ENCODE measurements at places on chromosomes 6 and 20. TPM values are rescaled to one million over a fixed set of nuclear protein-coding genes. Genes with fewer than 3 reads are reported as not detected.

The SLC35B2 gene
- 27.4 TPM for total RNA-seq

DNA sequence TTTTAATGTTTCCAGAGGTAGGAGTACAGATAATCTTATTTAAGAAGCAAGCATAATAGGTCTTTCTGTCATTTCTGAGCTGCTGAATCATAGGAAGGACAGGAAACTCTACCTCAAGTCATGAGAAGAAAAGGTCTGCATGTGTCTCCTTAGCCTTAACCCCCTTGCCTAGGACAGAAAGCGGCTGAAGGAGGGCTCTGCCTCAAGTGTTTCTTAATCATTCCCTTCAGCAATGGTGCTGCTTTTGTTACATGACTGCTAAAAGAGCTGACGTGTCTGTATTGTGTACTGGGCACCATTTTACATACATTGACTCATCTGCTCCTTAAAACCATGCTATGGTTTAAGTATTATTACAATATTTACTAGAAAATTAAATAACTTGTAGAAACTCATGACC, 564.0 kb upstream of the AGPAT4 start:
- no peak for DNase-seq

DNA sequence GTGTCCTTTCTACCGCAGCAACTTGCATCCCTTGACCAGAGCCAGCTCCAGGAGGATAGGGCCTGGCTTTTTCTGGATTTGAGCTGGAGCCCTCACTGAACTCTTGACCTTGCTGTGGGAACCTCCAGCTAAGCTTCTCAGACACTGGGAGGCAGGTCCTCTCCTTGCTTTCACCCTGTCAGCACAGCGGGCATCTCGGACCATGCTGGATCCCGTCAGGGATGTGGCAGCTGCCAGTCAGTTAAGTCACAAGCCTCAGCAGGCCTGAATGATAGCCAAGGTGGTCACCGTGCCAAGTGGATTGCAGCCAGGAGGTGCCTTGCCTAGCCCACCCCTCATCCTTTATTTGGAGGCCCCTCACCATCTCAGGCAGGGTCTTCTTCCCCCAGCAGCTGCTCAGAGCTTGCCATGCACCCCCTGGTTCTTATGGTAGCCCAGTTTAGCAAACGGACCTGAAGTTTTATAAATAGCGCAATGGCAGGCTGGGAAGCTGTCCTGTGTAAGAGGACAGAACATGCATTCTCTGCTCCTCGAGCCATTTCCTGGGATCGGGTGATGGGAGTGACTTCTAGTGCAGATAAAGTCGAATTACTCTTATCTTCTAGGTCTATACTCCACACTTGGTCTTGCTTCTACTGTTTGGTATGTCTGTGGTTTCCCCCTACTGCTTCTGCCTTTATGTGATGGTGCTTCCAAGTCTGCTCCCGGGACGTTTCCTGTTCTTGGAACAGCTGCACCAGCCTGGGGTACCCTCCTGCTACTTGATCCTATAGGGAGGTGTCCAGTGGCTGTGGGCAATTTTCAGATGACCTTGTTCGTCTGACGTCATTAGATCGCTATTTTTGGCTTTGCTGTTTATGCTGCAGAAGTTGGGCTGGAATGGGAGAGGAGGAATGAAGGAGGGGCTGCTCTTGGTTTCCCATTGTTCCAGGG, 7.1 kb upstream of the MYLK2 start:
- no peak for DNase-seq

DNA sequence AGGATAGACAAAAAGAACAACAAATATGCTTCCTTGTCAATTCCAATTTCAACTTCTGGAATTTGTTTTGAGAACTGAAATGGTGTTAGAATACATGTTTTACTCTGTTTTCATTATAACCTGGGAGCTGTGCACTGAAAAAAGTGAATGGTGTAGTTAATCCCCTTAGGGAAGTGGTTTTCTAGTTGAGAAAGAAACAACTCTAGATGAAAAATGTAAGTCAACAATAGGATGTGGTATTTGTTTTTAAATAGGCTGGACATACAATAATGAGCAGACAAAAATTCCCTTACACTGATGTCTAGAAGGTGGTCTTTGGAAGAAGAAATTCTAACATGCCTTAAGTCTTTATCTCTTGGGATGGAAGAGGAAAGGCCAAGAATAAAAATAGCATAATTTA, 59.9 kb upstream of the TINAG start:
- DNase-seq: no peak

DNA sequence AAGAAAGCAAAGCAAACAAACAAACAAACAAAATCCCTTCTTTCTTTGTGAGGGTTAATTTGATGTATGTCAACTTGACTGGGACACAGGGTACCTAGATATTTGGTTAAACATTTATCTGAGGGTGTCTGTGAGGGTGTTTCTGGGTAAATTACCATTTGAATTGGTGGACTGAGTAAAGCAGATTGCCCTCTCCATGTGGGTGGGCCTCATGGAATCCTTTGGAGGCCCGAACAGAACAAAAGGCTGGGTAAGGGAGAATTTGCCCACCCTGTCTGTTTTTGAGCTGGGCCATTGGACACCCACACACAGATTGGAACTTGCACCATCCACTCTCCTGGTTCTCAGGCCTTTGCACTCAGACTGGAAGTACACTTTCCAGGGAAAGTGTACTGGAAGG, 628.8 kb upstream of the CITED2 start:
- no peak for DNase-seq

GRCh38 chr6:63533026-63533425, 39.3 kb upstream of the LOC128125822 start:
- DNase-seq: no peak

- no peak for DNase-seq
Observed at GRCh38 chr6:27669624-27670301, 196.9 kb upstream of the ZNF184 start.

GRCh38 chr20:32474967-32475811, 109.9 kb downstream of the NOL4L start:
- peak; percentile 96 for DNase-seq

DNA sequence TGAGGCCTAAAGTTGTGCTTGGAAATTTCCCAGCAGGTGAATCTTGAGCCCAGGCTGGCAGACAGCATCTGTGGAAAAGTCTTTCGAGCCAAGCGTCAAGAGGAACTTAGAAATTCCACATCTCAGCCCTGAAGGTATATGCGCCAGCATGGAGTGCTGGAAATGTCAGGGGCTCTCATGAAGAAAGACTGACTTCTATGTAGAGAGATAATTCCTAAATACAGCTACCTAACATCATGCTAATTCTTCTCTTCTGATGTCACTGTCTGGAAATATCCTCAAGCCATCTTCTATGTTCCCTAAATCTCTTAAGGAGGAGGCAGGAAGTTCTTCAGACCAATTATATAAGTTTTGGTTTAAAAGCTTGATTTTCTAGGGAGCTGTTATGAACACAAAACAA, 492.4 kb upstream of the MARCKS start:
- no peak for DNase-seq

The OR2B6 gene
- not detected for total RNA-seq

The IMPG1 gene
- not detected for total RNA-seq

GRCh38 chr20:64037498-64038213, 1.7 kb downstream of the C20orf204 start:
- DNase-seq: no peak

- DNase-seq: no peak
Observed at GRCh38 chr6:121603486-121603885, 168.0 kb downstream of the GJA1 start.

The HDGFL1 gene
- total RNA-seq: not detected

DNA sequence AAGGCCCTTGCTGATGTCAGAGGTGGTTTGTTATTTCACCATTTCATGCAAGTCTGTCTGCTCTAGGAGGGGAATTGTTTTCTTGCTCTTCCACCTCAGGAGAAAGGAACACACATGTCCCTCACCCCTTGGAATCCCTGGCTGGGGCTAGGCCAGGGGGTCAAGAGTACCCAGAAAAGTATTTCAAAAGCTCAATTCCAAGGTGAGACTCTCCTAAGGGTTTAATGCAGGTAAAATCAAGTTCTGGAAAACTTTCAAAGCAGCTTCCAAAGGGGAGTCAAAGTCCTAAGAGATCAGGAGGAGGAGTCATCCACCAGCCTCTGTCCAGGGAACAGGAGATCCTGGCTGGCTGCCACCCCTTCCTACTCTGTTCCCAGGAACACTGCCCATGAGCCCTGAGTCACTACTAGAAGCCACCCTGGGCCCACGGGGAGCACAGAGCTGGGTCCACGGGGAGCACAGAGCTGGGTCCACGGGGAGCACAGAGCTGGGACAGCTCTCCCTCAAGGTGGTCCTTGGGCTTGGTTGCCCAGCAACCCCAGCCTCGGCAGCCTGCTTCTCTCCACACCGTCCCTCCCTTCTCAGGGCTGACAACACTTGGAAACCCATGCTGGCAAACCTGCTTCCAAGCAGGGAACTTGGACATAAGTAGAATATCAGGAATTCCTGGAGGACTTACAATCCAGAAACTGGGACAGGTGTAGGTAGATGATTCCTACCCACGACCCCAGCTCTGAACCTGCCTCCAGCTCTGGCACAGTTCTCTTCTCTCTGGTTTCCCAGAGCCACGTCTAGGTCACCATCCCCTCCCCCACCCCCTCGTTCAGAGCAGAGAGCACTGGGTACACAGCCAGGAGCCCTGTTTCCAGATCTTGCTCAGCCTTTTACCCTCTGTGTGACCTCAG, 35.3 kb upstream of the CDKN1A start:
- peak; percentile 92 for DNase-seq

DNA sequence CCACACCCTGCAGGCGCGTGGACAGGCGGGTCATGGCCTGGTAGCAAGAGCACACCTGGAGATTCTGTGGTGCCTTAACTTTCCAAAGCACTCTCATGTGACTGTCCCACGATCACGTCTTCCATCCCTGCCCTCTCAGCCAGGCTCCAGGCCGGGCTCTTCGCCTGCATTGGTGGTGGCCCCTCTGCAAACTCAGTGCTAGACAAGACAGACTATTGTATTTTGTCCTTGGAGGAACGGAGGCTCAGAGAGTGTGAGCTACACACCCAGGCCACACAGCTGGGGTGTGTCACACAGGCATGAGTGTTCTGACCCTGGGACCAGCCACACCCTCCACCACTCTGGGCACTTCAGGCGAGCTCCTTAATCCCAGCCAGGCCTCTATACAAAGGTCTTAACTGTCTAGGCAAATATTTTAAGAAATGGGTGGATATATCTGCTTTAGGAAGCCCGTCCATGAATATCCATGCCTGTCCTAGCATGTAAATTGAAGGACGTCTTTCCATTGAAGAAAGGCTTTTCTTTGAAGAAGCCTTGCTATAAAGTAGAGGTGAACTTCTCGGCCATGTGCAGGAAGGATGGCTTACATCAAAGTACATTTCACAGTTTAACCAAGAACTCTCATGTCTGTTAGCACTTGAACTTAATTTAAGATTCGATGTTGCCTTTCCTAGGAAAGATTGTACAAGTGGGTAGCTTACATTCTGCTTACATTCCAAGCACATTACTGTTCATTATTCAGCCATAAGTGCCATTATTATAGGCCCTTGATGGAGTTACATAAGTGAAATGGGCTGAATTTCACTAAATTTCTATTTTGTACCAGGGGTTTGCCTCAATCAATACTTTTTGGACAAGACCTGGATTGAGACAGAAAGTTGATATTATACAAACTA, 263.9 kb downstream of the DLL1 start:
- DNase-seq: peak; percentile 62

- DNase-seq: no peak
Observed at GRCh38 chr20:3383878-3384495, 23.5 kb downstream of the DNAAF9 start.

- DNase-seq: no peak
Observed at GRCh38 chr6:49325891-49326290, 137.2 kb downstream of the MMUT start.

The CLVS2 gene
- total RNA-seq: not detected

The MAP3K7 gene
- total RNA-seq: 20.7 TPM

The MCCD1 gene
- total RNA-seq: not detected

DNA sequence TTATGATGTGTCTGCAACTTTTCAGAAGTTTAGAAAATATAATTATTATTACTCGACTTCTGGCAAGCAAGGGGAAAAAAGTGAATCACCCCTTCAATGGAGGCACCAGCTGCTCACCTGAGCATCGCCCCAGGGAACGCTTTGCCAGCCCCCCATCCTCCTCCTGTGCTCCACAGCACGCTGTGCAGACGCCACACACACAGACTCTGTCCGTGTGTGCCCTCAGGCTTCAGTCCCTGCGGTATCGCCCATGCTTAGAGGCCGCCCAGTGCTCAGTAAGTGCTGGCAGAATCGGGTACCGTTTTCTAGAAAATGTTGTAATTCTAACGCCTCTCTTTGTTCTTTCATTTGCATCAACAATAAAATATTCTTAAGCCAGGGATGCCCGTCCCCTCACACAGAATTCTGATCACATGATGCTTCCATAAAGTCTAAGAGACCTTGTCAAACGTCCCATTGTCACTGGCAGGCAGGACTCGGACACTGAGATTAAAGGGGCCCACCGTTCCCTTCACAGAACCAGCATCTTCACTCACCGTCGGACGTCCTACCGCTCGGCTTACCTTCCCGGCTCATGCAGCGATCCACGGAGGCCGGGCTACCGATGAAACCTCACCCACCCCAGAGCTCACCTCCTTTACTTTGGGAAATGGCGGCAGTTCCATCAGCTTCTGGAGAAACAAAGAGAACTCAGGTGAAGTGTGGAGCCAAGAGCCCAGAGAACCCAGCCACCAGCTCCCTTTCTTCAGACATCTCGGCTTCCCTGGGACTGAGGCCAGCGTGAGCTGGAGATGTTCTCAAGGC, 105.5 kb downstream of the DLL1 start:
- peak; percentile 82 for DNase-seq

DNA sequence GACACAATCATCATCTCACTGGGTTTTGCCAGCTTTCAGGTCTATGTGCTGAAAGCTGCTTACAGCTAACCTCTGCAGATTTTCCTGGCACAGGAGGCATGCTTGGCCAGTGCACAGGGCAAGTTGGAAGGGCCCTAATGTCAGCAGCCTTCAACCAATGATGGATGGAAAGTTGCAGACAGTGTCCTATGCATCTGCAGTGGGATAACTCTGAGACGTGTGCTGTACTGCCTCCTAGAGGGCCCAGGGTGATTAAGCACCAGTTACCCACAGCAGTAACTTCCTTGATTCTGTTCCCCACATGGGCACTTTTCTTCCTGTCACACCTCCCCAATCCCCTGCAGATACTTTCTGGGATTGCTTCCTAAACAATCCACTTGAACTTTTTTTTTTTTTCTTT, 38.6 kb downstream of the OVOL2 start:
- DNase-seq: no peak

The THEMIS gene
- 0.45 TPM for total RNA-seq

GRCh38 chr20:18284805-18285533, 3.4 kb upstream of the ZNF133 start:
- DNase-seq: no peak
